ENCODE measurements at places on chromosomes 5 and 9. TPM values are rescaled to one million over a fixed set of nuclear protein-coding genes. Genes with fewer than 3 reads are reported as not detected.

- no peak for DNase-seq
These were observed 500.2 kb upstream of the DAP start for GRCh38 chr5:11261241-11261640.

- DNase-seq: no peak
These were observed 52.5 kb downstream of the ZFR start for GRCh38 chr5:32392039-32392438.

GRCh38 chr9:101486693-101487442 is 46.8 kb upstream of the RNF20 start:
- no peak for DNase-seq

- no peak for DNase-seq
These were observed 408.5 kb downstream of the KIAA0825 start for GRCh38 chr5:94209774-94210355.

DNA sequence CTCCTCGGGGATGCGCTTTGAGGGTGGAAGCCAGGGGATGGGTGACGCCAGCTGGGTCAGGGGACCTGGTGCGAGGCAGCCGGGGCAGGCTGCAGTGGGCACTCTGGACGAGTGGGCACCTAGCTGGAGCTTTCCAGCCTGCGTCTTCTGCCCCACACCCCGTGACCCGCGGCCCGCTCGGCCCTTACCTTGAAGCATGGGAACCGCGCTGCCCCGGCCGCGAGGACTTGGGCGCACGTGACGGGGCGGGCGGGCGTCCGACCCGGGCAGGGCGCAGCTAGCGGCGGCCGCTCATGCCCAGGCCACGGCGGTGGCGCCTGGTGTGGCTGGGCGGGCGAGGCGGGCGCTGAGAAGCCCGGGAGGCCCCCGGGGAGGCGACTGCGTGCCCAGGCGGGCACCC is 300 bp downstream of the FAM163B start:
- no peak for DNase-seq

The NFX1 gene
- total RNA-seq: 32.2 TPM

The PIP5K1B gene
- total RNA-seq: 0.99 TPM

GRCh38 chr5:113269023-113269997 is 165.5 kb downstream of the TSSK1B start:
- DNase-seq: no peak

DNA sequence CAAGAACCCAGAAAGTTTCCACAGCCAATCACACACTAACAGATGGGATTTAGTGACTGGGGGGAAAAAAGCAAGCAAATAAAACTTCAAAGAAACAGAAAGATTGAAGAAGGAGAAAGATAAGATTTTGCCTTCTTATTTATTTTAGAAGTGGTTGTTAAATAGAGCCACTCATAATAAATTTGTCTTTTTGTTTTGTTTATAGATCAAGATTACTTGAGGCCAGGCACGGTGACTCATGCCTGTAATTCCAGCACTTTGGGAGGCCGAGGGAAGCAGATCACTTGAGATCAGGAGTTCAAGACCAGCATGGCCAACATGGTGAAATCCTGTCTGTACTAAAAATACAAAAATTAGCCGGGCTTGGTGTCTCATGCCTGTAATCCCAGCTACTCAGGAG is 94.9 kb upstream of the RANBP3L start:
- no peak for DNase-seq

The SPINK4 gene
- total RNA-seq: not detected

The CCL28 gene
- 10.6 TPM for total RNA-seq

The ARID3C gene
- total RNA-seq: not detected

The BTNL3 gene
- not detected for total RNA-seq

The EIF4E1B gene
- not detected for total RNA-seq

The BHMT2 gene
- total RNA-seq: not detected

DNA sequence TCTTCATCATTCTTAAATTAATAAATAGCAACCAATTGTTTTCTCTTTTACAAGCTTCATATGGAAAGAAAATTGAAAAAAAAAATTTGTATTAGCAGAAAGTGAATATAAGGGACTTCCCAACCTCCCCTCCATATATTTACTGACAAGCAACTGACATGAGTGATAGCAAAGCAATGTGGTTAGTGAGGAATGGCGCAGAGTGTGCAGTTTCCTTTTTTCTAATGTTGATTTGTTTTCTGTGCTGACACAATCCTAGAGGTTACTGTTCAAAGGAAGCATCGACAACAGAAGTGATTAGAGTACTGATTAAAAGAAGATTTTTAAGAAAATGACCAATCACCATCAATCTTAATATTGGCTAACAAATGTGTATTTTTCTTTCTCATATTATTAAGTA is 1.7 kb upstream of the PTGER4 start:
- DNase-seq: no peak

The C9orf43 gene
- total RNA-seq: 0.65 TPM

GRCh38 chr9:130920233-130920632 is 18.8 kb downstream of the FIBCD1 start:
- no peak for DNase-seq

DNA sequence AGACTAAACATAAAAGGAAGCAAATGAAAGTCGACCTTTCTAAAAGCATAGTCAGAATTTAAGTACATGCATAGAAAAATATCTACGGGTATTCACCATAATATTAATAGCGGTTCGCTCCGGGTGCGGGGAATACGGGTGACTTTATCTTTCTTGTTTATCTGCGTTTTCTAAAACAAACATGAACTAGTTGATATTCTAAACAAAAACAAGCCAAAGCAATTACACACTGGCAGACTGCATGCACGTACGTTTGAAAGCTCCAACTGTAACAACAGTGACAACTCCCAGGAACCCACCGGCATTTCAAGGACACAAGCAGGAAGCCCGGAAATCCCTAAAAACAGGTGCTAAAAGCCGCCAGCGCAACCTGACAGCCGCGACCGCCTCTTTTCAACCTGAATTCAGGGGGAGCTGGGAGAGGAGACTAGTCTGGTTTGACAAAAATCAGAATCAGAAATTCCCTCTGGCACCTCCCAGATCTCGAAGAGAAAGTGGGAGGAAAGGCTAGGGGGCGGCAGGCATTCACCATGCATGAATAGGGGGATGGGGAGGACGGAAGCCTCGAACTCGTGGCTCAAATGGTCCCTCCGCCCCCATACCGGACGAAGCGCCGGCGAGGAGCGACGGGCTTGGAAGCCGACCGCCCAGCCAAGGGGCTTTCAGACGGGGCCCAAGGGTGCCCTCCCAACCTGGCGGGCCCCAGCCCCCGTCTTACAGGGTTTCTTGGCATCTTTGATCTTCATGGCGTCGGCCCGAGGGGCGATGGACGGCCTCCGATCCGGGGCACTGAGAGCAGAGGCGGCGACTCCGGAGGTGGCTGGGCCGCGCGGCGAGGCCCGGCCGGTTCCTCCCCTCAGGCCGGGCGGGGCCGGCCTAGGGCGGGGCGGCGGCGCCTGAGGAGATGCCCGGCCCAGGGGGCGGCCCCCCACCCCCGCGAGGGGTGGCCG is at the start of gene PANK3:
PANK3 (minus strand) TSS at position 831 of the 950 bp plus-strand sequence; CDS start at position 746, 85 bp downstream.
- DNase-seq: no peak

GRCh38 chr9:125987420-125987819 is 240.2 kb downstream of the PBX3 start:
- no peak for DNase-seq

GRCh38 chr5:2832394-2832793 is 80.9 kb upstream of the IRX2 start:
- DNase-seq: no peak

The TAF11L10 gene
- total RNA-seq: not detected

DNA sequence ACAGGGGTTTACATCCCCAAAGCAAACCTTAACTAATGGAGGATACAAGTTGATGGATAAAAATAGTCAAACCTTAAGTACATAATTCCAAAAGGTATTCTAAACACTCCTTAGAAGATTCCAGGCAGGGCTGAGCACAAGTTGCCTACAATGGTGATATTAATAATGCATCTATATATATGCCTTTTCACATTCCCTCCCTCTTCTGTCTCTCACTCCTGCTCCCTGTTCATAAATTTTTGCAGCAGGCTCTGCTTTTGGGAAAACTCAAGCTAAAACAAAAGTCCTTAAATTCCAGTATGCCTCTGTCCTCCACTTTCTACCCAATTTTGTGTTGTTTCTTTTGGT is 139.4 kb upstream of the CDKN2B start:
- no peak for DNase-seq

GRCh38 chr9:131693651-131694597 is 46.0 kb downstream of the RAPGEF1 start:
- no peak for DNase-seq

Data from T-helper 17 cell (primary cell).